Naive thymus-derived CD8-positive, alpha-beta T cell (primary cell): ENCODE measurements at places on chromosomes 13 and 19.

DNA sequence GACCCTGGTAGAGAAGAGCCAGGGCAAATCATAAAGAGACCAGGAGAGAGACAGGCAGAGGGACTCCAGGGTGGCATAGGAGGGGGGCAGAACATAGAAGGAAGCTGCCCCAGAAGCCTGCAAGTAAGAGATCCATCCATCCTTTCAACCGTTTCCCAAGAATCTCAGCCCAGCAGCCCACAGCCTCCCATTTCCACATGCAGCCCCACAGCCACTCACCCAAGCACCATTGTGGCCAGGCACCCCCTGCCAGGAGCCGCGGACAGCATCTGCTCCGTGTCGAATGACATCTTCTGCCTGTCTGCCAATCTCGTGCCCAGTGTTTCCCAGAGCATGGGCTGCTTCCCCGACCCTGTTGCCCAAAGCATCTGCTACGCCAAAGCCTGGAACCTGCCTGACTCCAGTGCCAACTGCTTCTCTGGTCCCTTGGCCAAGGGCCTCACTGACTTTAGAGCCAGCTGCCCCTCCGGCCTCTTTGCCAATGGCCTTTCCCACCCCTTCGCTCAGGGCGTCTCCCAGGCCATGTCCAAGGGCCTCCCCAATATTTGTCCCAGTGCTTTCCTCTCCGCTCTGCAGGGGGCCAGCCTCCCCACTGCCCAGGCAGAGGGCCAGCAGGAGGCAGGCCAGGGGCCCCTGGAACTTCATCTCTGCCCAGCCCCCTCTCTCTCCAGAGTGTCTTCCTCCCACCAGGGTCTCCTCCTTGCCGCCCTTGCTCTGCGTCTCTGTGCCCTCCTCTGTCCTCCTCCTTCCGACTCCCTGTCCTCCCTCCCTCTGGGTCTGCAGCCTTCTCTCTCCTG, 420 bp downstream of the DMKN start:
- DNase-seq = no peak

DNA sequence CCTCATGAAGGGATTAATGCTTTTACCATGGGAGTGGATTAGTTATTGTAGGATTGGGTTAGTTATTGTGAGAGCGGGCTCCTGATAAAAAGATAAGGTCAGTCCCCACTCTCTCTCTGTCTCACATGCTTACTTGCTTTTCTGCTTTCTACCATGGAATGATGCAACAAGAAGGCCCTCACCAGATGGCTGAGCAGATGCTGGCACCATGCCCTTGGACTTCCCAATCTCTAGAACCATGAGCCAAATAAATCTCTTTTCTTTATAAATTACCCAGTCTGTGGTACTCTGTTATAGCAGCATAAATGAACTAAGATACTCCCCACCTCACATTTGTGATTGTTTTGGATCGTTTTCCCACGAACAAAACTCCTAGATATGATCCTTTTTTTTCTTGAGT, 353.8 kb downstream of the DNAJC15 start:
- no peak for DNase-seq

- DNase-seq = no peak
Observed at GRCh38 chr19:42111811-42112210, 20.4 kb downstream of the POU2F2 start.

DNA sequence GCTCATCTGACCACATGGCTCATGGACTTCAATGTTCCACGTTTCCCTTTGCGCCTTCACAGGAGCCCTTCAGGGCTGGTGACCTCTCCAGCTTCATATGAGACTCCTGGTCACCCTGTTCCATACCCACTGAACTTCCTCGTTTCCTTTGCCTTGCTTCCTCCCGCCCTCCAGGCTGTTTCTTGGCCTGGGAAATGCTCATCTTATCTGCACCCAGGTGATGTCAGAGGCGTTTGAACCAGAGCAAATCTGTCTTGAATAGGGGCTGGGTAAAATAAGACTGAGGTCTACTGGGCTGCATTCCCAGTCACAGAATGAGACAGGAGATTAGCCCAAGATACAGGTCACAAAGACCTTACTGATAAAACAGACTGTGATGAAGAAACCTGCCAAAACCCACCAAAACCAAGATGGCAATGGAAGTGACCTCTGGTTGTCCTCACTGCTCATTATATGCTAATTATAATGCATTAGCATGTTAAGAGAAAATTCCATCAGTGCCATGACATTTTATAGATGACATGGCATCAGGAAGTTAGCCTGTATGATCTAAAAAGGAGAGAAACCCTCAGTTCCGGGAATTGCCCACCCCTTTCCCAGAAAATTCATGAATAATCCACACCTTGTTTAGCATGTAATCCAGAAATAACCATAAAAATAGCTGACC, 102.7 kb downstream of the DCLK1 start:
- DNase-seq = no peak

DNA sequence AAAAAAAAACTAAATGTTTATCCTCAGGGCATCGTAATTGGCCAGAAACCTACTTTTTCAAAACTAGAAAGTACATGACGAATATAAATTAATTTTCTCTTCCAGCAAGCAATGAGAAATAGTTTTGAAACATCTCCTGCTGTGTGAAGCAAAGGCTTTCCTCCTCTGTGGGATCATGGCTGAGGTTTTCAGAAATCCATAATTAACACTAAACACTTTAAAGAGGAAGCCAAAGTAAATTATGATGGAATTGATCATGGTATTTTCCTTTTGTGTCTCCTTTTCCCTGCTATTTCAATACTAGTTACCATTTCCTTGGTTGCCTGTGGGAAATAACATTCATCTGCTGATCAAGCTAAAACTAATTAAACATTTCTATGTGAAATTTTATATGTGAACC, 1413.8 kb upstream of the PCDH20 start:
- DNase-seq = no peak

- DNase-seq = no peak
Observed at GRCh38 chr13:24196593-24197197, 36.2 kb downstream of the SPATA13 start.

DNA sequence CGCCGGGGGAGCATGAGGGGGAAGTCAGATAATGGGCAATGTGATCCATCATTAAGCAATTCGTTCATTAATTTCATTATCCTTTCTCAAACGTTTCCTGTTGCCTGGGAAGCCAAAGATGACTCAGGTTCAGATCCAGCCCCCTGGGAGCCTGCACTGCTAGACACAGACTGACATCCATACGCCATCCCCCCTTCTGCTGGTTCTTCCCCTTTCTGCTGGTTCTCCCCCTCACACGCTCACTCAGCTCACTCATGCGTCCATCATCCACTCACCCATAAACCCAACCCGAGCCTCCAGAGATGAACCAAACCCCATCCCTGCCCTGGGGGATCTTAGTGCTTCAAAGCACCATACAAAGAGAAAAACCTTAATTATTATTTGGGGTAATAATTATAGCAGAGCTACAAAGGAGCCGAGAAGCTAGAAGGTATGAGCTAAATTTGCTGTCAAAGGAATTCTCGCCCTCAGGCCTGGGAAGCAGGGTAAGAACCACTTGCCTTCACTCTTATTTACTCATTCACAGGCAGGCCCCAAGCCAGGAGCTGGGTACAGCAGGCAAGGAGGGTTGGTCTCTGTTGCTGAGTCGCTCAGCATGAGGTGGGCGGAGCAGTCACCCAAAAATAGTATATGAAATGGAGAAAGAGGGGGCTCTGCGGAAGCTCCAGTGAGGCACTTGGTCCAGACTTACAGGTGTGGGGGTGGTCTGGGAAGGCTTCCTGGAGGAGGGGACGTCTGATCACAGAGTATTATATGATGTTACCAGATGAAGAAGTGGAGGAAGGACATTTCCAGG, 7.0 kb upstream of the ZNF444 start:
- DNase-seq = no peak

GRCh38 chr13:111527614-111528229, 207.3 kb downstream of the TEX29 start:
- DNase-seq = no peak

DNA sequence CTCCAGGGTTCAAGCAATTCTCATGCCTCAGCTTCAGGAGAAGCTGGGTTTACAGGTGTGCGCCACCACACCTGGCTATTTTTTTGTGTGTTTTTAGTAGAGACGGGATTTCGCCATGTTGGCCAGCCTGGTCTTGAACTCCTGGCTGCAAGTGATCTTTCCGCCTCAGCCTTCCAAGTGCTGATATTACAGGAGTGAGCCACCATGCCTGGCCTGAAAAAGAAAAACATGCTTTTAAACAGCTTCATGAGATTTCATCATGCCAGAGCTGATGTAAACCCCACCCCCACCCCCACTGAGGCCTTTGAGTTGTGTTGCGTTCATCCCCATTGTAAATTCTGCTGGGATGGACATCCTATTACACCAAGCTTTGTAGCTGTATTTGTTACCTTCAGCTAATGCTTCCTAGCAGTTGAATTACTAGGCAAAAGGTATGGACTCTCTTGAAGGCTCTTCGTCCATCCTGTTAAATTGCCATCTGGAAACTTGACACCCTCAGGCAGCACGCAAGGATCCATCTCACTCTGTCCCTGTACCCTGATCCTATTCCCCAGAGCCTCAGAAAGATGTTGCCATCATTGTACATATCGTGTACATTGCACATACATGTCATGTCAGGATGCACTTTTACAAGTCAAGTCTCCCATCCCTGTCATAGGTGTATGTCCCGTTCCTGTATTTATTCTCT, 47.3 kb downstream of the NFIX start:
- DNase-seq = no peak

GRCh38 chr13:67390462-67391086, 160.4 kb upstream of the PCDH9 start:
- no peak for DNase-seq

DNA sequence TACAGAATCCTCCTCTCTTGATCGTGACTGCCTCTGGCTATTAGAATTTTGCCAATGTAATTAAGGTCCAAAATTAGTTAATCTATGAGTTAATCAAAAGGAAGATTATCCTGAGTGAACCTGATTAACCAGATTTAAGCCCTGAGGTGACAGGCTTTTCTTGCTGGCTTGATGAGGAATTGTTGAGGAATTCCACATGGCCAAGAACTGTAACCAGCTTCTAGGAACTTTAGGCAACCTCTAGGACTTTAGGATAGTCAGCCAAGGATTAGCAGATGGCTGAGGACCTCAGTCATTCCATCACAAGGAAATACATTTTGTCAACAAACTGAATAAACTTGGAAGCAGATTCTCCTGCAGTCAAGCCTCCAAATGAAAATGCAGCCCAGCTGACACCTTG, 84.8 kb downstream of the STOML3 start:
- DNase-seq = no peak

GRCh38 chr19:788983-789700, 8.1 kb upstream of the PTBP1 start:
- no peak for DNase-seq

- DNase-seq = no peak
Observed at GRCh38 chr19:38401148-38401547, 1.7 kb upstream of the FAM98C start.

DNA sequence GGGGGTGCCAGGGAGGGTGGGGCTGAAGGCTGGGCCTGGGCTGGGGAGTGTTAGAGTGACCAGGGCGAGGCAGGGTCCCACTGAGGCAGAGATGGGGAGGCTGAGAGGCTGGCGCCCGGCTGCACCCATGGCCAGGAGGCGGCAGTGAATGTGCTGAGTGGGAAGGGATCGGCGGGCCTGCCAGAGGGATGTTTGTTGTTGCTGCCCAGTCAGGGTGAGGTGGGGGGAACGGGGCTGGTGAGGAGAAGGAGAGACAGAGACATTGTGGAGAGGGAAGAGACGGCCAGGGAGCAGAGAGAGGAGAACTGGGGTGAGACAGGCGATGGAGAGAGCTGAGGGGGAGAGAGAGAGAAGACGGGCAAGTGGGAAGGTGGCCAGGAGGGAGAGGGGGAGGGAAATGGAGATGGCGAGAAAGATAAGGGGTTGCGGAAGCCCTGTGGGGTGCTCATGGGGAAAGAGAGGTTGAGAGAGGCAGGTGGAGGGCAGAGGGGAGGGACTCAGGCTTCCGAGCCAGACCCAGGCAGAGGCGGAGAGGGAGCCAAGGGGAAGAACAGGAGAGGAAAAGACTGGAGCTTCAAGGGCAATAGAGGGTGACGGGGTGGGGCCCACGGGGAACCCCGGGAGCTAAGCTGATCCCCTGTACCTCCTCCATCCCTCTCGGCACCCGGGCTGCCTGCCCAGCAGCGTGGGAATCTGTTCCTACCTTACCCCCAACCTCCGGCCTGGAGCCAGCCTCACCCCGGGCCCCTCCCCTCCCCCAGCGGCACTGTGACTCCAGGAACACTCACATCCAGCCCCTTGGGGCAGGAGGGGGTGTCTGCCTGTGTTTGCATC, 690 bp upstream of the B3GNT8 start:
- DNase-seq = no peak

DNA sequence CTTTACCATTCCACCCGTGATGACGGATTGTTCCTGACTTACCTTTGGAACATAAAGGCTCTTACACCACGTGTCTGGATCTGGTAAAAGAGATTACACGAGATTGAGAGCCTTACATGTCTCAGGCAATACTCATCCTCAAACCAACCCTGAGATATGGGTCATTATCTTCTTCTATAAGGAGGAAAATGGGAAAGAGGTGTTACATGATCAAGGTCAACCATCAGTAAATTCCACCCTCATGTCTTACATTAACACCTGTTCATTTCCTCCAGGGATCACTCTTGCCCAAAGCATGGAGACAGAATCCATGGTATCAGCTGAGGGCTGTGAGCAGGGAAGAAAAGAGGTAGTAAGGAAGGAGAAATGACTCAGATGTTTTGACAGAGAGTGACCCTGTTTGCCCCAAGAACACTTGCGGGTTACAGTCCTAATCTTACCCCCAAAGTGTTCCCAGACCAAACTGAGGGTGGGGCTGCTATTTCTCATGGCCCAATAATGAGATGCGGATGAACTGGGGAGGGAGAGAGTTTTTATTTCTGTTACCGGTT, 19.6 kb downstream of the LILRB4 start:
- no peak for DNase-seq

DNA sequence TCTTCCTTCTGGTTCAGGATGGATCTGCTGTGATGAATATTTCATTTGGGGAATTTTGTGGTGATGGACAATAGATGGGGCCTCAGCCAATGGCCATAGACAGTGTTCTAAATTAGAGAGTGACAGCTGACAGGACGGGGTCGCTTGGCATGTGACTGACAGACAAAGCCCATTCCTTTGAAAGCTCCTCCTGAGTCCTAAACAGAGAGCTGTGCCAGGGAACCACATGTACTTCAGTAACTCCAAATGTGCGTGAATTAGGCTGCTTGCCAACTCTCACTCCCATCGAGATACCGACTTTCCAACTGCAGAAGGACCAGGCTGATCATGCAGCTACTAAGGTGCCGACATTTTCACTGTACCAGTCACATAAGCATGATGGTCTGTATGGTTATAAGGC, 187.7 kb downstream of the SHISA2 start:
- no peak for DNase-seq

DNA sequence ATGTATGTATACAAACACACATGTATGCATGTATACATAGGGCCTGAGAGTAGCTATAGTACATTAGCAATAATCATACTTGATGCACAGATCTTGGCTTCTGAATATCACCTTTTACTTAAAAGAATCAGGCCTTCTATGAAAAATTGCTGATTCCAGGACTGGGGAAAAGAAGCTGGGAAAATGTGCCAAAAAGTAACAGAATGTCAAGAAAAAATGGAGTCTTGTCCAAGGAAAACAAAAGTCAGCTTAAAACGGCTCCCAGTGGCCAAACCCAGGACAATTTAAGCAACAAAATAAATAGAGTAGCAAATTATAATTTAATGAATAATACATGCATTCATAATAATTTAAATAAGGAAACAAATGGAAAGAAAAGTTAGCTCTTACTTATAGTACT, 2104.9 kb downstream of the PCDH9 start:
- no peak for DNase-seq

GRCh38 chr13:25181597-25181996, 9.5 kb upstream of the AMER2 start:
- no peak for DNase-seq
